ENCODE measurements at places on chromosomes 12 and 14. TPM values are rescaled to one million over a fixed set of nuclear protein-coding genes. Genes with fewer than 3 reads are reported as not detected.

TAS2R31 gene
- total RNA-seq, result 3.9 TPM

ERBB3 gene
- 1.4 TPM for total RNA-seq

BMP4 gene
- total RNA-seq, result not detected

ABCD4 gene
- total RNA-seq, result 32.6 TPM

RNU7-1 gene
- not detected for total RNA-seq

MGAT4C gene
- not detected for total RNA-seq

APEX1 gene
- total RNA-seq, result 42.5 TPM

RNASE4 gene
- 5.7 TPM for total RNA-seq

TAC3 gene
- not detected for total RNA-seq

BEGAIN gene
- total RNA-seq, result 0.73 TPM

SERPINA9 gene
- not detected for total RNA-seq

MANSC4 gene
- total RNA-seq, result not detected

TPPP2 gene
- not detected for total RNA-seq

TCL1A gene
- total RNA-seq, result 3.0 TPM

TSFM gene
- 17.2 TPM for total RNA-seq

KRT79 gene
- not detected for total RNA-seq

E2F7 gene
- 0.10 TPM for total RNA-seq

CCDC175 gene
- total RNA-seq, result 0.84 TPM

SLC10A1 gene
- not detected for total RNA-seq

CLEC6A gene
- total RNA-seq, result 1.0 TPM

NTN4 gene
- 0.31 TPM for total RNA-seq

SLCO1A2 gene
- under 0.01 TPM for total RNA-seq

INHBC gene
- total RNA-seq, result 0.10 TPM

SERPINA10 gene
- not detected for total RNA-seq

KITLG gene
- 0.21 TPM for total RNA-seq

DACT1 gene
- 4.5 TPM for total RNA-seq

GPD1 gene
- total RNA-seq, result 0.21 TPM
